ENCODE measurements at places on chromosomes 13 and 19.
A peak's percentile ranks its signal among the peaks of the same experiment; 100 is the strongest.

DNA sequence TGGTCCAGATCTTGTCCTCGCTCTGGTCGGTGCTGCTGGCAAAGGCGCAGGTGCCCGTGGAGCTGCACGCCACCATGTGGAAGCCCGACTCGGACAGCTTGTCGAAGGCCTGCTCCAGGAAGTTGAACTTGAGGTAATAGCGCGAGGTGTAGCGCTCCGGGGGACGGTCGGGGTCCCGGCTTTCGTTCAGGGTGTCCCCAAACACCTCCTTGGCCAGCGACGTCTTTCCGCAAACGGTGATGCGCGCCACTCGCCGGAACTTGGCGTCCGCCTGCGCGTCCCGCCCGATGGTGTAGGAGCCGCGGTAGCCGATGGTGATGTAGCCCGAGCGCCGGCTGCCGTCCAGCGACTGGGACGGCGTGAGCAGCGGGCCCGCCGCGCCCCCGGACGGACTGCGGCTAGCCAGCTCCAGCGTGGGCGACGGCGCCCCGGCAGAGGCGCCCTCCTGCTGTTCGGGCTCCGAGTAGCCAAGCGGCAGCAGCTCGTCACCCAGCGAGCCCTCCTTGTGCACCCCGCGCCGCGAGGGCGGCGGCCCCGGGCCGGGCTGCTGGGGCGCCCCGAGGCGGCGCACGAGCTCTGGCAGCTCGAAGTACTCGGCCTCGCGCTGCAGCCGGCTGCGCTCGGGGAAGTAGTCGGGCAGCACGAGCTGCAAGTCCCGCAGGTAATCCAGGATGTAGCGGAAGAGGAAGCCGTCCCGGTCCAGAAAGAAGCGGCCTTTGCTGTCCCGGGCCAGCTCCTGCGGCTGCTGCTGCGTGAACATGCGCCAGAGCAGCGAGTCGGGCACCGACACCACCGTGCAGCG is 801 bp downstream of the KCTD12 start:
- peak; percentile 70 for DNase-seq

GRCh38 chr13:102586615-102587014 is 10.2 kb upstream of the TPP2 start:
- no peak for DNase-seq

- no peak for DNase-seq
Observed at GRCh38 chr19:55487924-55488687, at the start of gene SSC5D. Gene SSC5D (plus strand): TSS chr19:55488436. CDS start chr19:55488590, 154 bp downstream.

DNA sequence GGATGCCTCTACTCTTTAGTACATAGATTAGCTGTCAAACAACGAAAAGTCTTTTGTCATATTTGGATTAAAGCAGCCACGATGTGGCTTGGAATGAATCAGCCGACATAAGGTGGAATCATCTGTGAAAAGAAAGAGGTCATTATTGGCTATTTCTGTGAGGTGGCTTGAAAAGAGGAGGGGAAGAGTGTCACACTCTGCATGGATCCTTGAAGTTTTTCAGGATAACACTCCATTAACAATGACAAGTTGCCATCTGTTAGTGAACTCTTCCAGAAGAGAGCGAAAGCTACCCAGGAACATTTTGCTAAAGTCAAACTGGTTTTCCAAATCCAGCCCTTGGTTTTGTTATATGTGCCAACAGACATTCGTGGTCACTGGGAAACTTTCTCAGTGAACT is 1604.8 kb downstream of the OLFM4 start:
- DNase-seq, result no peak

DNA sequence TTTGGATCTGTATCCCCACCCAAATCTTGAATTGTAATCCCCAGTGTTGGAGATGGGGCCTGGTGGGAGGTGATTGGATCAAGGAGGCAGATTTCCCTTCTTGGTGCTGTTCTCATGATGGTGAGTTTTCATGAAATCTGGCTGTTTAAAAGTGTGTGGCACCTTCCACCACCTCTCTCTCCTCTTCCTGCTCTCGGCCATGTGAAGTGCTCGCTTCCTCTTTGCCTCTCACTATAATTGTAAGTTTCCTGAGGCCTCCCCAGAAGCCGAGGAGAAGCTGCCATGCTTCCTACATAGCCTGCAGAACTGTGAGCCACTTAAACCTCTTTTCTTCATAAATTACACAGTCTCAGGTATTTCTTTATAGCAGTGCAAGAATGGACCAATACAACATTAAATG is 15.7 kb downstream of the COMMD6 start:
- no peak for DNase-seq

- no peak for DNase-seq
Observed at GRCh38 chr19:16861834-16862233, 27.0 kb upstream of the F2RL3 start.

DNA sequence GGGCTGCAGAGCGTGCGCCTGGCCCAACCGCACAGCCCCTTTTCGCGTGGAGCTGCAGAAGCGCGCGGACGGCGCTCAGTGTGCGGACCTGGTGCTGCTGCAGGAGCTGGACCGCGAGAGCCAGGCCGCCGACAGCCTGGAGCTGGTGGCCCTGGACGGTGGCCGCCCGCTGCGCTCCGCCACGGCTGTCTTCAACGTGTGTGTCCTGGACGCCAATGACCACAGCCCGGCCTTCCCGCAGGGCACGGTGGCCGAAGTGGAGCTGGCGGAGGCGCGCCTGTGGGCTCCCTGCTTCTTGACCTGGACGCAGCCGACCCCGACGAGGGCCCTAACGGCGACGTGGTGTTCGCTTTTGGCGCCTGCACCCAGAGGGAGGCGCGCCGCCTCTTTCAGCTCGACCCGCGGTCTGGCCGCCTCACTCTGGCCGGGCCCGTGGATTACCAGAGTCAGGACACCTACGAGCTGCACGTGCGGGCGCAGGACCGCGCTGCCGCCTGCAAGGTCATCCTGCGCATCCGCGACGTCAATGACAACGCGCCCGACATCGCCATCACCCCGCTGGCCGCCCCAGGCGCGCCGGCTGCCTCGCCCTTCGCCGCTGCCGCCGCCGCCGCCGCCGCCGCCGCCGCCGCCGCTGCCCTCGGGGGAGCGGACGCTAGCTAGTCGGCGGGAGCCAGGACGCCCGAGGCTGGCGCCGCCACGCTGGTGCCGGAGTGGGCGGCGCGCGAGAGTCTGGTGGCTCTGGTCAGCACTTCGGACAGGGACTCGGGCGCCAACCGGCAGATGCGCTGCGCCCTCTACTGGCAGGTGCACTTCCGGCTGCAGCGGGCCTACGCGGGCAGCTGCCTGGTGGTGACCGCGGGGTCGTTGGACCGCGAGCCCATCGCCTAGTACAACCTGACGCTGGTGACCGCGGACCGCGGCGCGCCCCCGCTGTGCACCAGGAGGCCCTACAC is 172.2 kb downstream of the OLFM4 start:
- DNase-seq, result no peak

DNA sequence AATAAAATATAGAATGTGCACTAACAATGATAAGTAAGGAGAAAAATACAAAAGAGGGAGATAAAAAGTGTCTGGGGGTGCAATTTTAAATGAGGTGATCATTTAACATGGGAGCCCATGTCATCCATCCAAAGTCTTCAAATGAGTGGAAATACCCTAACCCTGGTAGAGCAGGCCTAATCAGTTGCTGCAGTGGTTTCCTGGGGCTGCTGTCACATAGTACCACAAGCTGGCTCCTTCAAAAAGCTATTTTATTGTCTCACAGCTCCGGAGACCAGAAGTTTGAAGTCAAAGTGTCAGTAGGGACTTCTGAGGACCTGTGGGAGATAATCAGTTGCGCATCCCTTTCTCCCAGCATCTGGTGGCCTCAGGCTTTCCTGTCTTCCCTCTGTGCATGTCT is 717.9 kb downstream of the DIAPH3 start:
- DNase-seq, result no peak

DNA sequence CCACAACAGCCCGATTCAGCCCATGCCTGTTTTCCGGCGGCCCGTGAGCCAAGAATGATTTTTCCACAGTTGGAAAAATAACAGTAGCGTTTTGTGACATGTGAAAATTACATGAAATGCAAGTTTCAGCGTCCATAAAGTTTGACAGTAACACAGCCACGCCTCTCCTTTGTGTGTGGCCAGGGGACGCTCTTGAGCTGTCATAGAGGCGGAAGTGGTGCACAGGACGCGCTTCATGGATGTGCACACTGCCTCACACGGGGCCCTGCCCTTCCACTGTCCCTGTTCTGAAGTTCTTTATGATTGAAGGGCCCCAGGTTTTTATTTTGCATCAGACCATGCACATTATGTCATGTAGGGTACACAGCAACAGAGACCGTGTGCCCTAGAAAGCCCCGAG is 12.4 kb upstream of the ELAVL1 start:
- no peak for DNase-seq

- no peak for DNase-seq
Observed at GRCh38 chr13:49308921-49309408, 61.2 kb downstream of the CDADC1 start.

- DNase-seq, result no peak
Observed at GRCh38 chr19:18274219-18274780, at the start of gene IQCN. Gene IQCN (minus strand): TSS chr19:18274452. CDS start chr19:18269478, 4,974 bp downstream.

GRCh38 chr13:34001389-34001788 is 183.4 kb downstream of the RFC3 start:
- no peak for DNase-seq

DNA sequence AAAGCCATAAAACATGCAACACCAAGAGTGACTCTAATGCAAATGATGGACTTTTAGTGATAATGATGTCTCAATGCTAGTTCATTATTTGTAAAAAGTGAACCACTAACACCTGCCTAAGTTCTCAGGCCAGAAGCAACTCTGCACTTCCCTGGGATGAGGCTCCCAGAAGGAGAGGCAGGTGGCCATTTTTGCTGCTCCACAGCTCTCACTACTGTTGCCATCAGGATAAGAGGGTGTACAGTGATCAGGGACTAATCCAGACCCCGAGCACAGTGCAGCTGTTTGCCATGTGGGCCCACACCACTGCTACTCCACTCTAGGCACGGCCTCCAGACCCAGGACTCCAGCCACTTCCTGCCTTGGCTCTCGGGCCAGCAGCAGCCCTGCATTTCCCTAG is 828.3 kb upstream of the MIR17HG start:
- DNase-seq, result no peak
